ENCODE measurements at places on chromosomes 11 and 22. TPM values are rescaled to one million over a fixed set of nuclear protein-coding genes. Genes with fewer than 3 reads are reported as not detected.

Gene FADS3
- 14.5 TPM for total RNA-seq

Gene OR56A1
- not detected for total RNA-seq

Gene NAALADL1
- total RNA-seq = 12.5 TPM

Gene OR4X2
- not detected for total RNA-seq

Gene MEI1
- total RNA-seq = 60.9 TPM

Gene BRSK2
- 0.25 TPM for total RNA-seq

Gene C11orf65
- 0.96 TPM for total RNA-seq

Gene HEPACAM
- not detected for total RNA-seq

Gene TMEM258
- 77.6 TPM for total RNA-seq

Gene SLC22A9
- not detected for total RNA-seq

Gene TRIM29
- not detected for total RNA-seq

Gene KCNQ1
- total RNA-seq = 25.5 TPM

Gene TLCD5
- total RNA-seq = 0.32 TPM

Gene OVOL1
- not detected for total RNA-seq

Gene SYT8
- total RNA-seq = not detected

Gene GGTLC3
- total RNA-seq = not detected

Gene C11orf16
- total RNA-seq = not detected

Gene PYGM
- 27.1 TPM for total RNA-seq

Gene GP1BB
- 113 TPM for total RNA-seq

Gene HMOX1
- total RNA-seq = 3.0 TPM

Gene ADORA2A
- total RNA-seq = 22.0 TPM

Gene SAA1
- not detected for total RNA-seq

Gene OR2AG1
- total RNA-seq = not detected

Gene VSIG2
- 0.32 TPM for total RNA-seq

Gene SLC5A1
- total RNA-seq = not detected

Gene SLC22A6
- not detected for total RNA-seq

Gene USP2
- total RNA-seq = 5.2 TPM

Gene SCGB1D2
- not detected for total RNA-seq

Gene MUC6
- not detected for total RNA-seq
